Non-pigmented ciliary epithelial cell (primary cell): ENCODE measurements at places on chromosomes 3 and 15.

- DNase-seq = no peak
These were observed 45.9 kb downstream of the TMEM45A start for GRCh38 chr3:100538339-100538706.

- DNase-seq = no peak
These were observed 16.5 kb downstream of the ALPK3 start for GRCh38 chr15:84833447-84834228.

- no peak for DNase-seq
These were observed 61.4 kb downstream of the DENND4A start for GRCh38 chr15:65730549-65731172.

GRCh38 chr3:160381470-160381869 is 17.6 kb downstream of the IFT80 start:
- DNase-seq = no peak

DNA sequence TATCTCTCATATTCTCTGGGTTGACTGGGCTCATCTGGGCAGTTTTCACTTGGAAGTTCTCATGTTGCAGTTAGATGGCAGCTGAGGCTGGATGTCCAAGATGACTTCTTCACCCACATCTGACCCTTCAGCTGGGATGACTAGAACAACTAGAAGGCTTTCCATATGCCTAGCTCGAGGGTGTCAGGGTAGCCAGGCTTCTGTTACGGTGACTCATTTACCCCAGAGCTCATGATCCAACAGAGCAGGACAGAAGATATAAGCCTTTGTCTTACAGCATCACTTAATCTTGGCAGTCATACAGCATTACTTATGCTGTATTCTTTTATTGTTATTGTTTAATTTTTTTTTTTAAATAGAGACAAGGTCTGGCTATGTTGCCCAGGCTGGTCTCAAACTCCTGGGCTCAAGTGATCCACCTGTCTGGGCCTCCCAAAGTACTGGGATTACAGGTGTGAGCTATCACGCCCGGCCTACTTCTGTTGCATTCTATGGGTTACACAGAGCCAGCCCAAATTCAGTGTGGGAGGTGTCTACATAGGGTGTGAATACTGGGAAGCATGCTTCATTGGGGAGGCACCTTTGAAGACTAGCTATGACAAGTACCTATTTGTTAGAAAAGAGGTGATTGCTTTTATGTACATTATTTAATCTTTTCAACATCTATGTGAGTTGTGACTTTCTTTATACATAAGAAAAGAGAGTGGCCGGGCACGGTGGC is 10.7 kb downstream of the HMCES start:
- peak; percentile 77 for DNase-seq

DNA sequence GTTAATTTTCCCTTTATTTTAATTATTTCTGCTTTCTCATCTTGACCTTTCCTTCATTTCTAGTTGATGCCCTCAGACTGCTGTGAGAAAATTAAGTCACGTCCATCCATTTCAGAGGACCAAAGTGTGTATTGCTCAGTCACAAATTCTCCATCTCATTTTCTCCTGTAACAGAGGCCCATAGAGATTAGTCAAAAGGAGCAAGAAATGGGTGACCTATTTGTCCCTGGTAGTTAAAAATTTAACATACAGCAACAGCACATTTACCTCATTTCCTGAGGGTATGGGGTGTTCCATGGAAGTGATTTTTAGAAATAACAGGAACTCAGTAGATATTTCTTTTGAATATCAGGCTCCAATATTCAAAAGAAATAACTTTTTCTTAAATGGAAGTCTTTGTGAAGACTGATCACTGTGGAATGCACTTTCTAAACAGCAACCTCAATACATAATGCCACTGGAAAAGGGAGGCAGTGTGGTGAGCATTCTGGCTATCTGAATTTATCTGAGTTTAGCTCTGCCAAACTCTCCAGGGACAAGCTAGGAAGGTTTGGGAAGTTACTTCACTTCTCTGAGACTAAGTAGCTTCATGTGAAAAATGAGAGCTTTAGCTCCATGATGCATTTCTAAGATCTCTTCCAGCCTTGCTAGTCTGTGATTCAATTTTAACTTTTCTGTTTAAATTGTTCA is 808.2 kb downstream of the SQOR start:
- DNase-seq = no peak

DNA sequence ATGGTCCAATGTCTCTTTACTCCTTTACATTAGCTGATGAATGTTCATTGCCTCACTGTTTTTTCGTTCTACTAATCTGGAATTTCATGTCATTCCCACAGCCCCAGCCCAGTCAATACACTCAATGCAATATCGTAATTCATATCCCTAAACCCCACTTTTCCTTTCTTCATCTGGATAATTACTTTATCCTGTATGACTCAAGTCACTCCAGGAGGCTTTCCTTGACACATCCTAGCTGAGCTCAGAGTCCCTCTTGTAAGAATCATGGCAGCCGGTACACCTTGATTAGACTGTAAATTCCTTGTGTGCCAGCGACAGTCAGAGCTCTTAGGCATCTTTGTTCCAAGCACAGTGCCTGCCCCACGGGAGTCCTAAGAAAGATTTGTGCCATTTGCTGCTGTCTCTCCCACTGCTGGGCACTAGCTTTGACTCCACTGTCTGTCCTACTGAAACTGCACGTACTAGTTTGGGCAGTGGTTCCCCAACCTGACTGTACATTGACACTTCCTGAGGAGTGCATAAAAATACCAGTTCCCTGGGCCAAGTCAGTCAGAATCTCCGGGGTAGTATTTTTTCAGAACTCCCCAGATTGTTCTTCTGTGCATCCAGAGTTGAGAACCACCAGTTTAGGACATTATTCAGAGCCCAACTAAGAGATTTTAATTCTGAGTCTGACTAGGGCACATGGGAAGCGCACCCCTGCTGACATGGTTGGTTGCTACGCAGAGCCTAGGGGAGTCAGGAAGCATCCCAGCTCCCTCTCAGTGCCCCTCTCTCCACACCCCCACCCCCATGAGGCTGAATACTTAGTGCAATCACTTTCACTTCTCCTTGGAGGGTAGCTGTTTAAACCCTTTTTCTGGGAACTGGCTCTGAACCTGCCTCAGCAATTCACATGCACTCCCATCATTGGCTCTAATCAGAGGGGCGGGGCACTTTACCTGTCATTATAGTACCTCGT is 19.5 kb upstream of the C3orf70 start:
- no peak for DNase-seq

- peak; percentile 99 for DNase-seq
These were observed 179.8 kb downstream of the THSD4 start for GRCh38 chr15:71294911-71295602.

DNA sequence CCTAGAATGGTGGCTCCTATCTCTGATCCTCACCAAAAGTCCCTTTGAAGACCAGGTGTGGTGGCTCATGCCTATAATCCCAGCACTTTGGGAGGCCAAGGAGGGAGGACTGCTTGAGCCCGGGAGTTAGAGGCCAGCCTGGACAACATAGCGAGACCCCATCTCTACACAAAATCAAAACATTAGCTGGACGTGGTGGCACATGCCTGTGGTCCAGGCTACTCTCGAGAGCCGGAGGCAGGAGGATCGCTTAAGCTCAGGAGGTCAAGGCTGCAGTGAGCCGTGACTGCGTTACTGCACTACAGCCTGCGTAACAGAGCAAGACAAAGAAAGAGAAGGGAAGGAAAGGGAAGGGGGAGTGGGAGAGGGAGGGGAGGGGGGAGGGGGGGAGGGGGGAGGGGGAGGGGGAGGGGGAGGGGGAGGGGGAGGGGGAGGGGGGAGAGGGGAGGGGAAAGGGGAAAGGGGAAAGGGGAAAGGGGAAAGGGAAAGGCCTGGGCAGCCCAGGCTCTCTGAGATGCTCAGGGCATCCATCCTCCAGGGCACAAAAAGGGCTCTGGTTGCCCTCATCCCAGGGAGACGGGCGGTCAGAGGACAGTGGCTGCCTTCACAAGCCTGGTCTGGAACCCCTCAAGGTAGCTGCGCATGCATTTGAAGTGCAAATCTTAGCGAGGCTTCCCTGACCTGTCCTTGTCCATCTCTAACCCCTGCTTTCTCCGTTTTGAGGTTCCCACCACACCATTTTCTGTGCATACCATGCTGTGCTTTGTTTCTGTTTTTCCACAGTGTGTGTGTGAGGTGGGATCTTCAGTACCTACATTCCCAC is 76.1 kb downstream of the LDHAL6B start:
- no peak for DNase-seq

DNA sequence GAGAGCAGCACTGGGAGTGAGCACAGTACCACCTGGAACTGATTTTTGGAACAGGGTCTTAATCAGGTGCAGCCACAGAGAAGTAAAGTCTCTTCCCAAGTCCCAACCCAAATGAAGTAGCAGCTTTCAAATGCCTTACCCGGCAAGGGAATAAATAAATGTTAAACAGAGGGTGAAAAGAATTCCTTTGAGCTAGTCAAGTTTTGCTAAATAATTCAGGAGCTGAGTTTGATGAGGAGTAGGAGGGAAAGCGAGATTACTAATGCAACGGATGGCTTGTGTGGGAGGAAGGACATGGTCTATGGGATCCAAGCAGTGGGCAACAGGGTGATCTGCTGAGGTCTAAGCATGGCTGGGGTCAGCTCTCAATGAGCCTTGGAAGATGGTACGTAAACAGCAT is 204.5 kb upstream of the ST8SIA2 start:
- no peak for DNase-seq

- no peak for DNase-seq
These were observed 60.8 kb downstream of the PLOD2 start for GRCh38 chr3:146100180-146100579.

DNA sequence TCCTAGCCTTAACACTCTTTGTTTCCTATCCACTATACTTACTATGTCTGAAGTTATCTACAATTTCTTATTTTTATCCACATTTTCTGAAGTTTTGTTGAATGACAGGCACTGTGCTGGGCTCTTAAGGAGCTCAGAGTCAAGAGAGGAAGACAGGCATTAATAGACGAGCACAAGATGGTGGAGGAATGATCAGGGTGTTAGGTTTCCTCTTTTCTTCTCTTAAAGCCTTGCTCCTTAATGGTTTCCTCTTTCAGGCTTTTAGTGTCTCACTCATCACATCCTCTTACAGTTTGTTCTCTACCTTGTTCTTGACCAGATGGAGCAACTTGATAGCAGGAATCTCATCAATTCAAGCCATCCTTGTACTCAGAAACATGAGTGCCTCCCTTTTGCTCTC is 52.9 kb upstream of the BCL6 start:
- no peak for DNase-seq

DNA sequence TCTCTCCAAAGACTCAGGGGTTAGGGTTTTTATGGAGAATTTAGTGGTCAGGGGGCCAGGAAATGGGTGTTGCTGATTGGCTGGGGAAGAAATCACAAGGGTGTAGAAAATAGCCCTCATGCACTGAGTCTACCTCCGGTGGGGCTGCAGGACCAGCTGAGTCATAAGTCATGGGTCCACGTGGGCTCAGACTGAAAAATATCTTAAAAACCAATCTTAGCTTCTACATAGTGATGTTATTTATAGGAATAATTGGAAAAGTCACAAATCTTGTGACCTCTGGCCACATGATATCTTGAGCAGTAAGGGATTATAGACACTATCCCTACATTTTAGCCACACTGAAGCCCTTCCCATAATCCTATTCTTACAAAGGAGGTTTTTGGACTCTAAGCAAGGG is 224.0 kb downstream of the DPH6 start:
- DNase-seq = no peak

DNA sequence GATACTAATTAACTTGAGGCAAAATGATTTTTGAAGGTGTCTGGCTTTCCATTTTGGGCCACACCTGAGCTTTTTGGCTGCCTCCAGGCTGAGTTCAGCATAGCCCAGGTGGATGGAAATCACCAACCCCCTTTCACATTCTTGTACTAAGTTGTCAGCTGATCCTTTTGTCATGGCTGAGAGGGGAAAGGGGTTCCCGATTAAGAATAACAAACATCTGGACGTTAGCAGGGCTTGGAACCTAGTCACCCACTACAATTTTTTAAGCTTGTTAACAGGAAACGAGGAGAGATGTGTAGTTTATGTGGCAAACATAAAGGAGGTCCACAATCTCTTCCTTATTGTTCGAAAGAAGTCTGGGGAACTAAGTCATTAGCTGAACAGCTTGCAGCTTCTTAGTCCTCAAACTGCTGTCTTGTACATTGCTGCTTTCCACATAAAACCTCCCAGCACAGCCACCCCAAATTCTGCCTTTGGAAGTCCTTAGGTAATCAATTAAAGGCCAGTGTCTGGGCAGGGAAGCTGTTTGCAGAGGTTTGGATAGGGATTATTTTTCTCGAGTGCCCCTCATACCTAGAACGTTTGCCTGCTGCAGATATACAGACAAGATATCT is 5.0 kb downstream of the NR2F2 start:
- no peak for DNase-seq

DNA sequence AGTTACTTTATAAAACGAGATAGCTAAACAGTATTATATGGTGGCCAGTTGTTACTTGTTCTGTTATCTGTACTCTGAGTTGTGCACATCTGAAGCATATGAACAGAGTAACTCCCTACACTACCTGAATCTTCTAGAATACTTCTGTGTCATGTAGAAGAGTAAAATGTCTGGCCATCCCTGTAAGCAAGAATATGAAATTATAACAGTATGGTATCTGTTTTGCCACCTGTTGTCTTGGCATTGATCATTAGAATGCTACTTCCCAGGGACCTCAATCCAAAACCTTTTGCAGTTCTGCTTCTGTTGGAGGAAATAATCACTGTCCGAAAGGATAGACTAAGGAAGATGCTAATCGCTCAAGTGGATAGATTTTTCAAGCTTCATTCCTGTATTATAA is 1.9 kb downstream of the TEX9 start:
- DNase-seq = no peak

- no peak for DNase-seq
These were observed 36.7 kb downstream of the CIP2A start for GRCh38 chr3:108552267-108553159.

GRCh38 chr3:3683261-3683660 is 116.0 kb upstream of the LRRN1 start:
- DNase-seq = no peak

DNA sequence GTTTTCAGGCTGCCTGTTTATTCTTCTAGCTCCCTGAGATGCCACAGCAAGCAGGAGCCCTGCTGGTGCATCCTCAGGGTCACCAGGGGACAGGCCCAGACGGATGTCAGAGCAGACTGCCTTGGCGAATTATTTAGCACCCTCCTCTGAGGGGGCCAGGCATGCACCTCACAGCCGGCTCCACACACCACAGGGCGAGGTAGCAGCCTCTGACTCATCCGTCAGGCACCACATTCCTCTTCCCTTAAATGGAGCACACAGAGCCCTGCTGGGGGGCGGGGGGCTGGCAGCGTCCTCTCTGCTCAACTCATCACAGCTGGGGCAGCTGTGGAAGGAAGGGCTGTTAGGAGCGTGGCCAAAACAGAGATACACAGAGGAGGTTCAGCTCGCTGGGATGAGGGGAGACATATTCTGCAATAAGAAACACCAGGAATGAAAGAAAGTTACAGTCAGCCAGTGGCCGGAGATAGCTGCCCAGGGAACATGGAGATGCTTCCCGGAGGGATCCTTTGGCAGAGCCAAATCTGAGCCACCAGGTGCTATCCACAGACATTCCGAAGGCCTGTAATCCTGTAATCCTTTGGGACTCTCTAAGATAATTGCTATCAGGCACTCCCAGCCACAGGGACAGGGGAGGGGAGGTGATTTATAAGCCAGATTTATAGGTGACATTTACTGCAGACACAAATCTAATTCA is 13.9 kb upstream of the PRICKLE2 start:
- DNase-seq = peak; percentile 80
